ENCODE measurements at places on chromosomes 13 and 19. TPM values are rescaled to one million over a fixed set of nuclear protein-coding genes. Genes with fewer than 3 reads are reported as not detected.

DNA sequence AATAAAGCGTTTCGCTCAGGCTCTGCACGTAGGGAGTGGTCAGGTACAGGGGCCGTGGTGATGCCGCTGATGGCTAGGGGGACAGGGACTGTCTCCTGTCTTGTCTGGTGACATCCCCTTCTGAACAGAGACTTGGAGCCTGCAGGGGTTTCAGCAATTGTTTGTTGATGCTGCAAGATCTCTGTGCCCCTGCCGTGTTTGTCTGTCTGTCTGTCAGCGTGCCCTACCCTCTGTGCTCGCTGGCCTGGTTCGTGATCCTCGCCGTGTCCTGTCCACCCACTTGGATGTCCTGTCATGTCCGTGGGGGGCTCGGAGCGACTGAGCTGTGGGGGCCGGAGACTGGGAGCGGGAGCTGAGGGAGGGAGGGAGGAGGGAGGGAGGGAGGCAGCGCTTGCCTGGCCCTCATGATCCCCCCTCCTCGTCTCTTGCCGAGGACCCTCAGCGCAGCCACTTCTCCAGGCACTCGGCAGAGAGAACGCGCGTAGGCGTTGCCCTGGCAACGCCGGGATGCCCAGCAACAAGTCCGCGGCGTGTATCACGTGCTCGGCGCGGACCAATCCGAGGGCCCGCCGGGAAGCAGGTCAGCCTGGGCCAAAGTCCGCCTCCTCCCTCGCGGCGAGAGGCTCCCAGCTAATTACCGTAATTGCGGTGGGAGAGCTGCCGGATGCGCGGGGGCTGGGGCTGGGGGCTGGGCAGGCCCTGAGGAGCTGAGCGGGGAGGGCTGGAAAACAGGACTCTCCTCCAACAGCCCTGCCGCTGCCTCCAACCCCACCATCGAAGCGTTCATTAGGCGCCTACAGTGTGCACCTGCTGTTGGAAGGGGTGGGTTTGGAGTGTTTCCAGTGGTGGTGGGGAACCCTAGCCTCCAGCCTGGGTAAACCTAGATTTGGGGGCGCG, 31.9 kb upstream of the FEM1A start:
- DNase-seq, result peak; percentile 98

IGFL2 gene
- total RNA-seq, result not detected

GRCh38 chr19:33448159-33448516, 73.5 kb downstream of the PEPD start:
- DNase-seq, result no peak

DNA sequence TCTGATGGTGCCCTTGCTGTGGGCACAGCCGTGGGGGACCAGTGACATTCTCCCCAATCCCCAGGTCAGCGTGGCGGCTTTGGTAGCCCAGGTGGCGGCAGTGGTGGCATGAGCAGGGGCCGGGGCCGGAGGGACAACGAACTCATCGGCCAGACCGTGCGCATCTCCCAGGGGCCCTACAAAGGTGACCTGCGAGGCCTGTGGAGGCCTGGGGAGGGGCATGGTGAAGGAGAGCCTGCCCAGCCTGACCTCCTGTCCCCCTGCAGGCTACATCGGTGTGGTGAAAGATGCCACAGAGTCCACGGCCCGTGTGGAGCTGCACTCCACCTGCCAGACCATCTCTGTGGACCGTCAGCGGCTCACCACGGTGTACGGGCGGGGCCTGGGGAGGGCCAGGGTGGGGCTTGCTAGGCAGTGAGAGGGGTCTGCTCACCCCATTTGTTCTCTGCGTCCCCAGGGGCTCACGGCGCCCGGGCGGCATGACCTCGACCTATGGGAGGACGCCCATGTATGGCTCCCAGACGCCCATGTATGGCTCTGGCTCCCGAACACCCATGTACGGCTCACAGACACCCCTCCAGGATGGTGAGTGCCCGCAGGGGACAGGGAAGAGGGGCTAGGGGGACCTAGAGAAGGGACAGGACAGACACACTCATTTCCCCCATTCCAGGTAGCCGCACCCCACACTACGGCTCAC, 7.7 kb upstream of the TIMM50 start:
- no peak for DNase-seq

SOX1 gene
- total RNA-seq, result 4.7 TPM

- DNase-seq, result no peak
These were observed 21.4 kb downstream of the CFAP97D2 start for GRCh38 chr13:114200399-114200911.

DNA sequence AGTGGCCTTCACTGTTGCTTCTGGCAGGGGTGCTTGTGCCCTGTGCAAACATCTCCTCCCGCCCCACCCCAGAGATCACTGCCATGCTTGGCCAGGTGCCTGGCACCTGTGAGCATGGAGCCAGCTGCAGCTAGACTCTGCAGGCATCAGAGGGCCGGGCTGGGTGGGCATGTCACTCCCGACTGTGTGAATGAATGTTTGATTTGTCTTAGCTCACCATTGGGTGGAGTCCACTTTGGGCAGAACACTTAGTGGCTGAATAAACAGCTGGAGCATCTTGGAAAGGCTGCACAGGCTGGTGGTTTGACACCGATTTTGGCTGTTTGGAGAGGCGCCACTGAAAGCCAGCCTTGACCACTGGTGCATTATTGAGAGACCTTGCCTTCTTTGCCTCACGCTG, 267.3 kb downstream of the DLEU7 start:
- no peak for DNase-seq
